Stimulated activated CD8-positive, alpha-beta memory T cell treated with anti-CD3 and anti-CD28 coated beads, Interleukin-7, amount 100 ng/mL, for 24 hours (primary cell): ENCODE measurements at places on chromosomes 12 and 14.

DNA sequence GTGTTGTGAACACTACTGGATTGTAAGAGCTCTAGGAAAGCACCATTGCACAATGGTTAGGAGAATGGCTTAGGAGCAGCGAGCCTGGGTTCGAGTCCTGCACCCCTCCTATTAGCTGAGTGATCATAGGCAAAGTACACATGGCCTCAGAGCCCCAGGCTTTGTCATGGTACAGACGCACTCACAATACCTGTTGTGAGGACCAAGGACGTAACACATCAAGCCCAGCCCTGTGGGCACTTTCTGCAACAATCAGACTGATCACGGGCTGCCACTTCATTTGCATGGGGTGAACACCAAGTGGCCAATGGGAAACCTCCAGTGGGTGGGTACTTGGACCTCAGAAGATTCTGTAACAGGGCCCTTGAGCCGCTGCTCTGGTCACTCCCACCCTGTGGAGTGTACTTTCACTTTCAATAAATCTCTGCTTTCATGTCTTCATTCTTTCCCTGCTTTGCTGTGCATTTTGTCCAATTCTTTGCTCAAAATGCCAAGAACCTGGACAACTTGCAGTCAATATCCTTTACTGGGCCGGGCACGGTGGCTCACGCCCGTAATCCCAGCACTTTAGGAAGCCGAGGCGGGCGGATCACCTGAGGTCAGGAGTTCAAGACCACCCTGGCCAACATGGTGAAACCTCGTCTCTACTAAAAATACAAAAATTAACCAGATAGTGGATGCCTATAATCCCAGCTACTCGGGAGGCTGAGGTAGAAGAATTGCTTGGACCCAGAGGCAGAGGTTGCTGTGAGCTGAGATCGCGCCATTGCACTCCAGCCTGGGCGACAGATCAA, 28.2 kb downstream of the GLRX5 start:
- DNase-seq: no peak

DNA sequence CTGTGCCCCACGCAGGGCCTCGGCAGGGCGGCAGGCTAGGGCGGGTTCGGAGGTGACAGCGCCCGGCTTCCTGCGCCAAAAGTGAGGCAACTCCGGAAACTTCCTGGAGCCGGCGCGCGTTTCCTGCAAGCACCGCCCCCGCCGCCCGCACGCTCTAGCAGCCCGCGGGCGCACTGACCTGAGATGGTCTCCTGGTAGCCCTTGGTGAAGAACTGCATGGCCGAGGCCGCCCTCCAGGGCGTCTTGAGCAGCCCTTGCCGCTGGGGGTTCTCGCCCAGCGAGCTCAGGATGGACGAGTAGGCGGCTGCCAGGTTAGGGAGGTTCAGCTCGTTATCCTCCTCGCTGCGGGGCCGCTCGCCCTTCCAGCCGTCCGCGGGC, 494 bp downstream of the GCH1 start:
- peak; percentile 53 for DNase-seq

DNA sequence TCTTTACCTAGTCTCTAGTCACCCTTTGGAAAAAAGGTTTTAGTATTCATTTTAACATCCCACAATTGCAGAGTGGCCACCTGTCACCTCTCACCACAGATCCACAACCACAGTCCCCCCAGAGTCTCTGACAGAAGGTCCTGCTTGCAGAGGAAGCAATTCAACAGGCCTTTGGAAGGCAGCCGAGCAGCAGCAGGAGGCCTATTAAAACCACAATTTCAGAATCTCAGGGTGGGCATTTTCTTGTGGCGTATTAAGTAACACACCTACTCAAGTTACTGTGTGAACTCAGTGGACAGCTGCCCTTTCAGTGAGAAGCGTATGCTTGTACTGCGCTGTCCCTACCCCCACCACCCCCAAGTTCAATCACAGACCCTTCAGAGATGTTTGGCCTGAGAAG, 234.0 kb upstream of the HMGA2 start:
- no peak for DNase-seq

DNA sequence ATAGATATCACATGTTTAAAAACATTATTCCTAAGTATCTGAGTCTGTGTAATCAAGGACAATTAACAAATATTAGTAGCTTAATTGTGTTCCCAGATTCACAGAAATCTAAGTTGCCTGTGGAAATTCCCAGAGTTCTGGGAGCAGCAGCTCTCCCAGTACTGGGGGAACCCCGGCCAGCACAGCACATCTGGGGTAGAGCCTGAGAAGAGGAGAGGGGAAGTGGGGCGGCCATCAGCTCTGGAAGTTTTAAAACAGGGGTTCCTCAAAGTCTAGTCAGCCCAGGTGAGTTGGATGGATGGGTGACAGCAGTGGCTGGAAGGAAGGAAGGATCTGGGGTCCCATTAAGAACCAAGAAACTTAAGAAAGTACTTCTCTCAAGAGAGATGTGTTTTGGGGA, 24.6 kb downstream of the PRICKLE1 start:
- no peak for DNase-seq

GRCh38 chr14:76752744-76753143, 8.5 kb upstream of the VASH1 start:
- no peak for DNase-seq

GRCh38 chr12:127516467-127516866, 750.5 kb upstream of the TMEM132C start:
- DNase-seq: no peak

- DNase-seq: no peak
Observed at GRCh38 chr14:36717363-36717762, 55.7 kb downstream of the PAX9 start.
